ENCODE measurements at places on chromosomes 13 and 19.

DNA sequence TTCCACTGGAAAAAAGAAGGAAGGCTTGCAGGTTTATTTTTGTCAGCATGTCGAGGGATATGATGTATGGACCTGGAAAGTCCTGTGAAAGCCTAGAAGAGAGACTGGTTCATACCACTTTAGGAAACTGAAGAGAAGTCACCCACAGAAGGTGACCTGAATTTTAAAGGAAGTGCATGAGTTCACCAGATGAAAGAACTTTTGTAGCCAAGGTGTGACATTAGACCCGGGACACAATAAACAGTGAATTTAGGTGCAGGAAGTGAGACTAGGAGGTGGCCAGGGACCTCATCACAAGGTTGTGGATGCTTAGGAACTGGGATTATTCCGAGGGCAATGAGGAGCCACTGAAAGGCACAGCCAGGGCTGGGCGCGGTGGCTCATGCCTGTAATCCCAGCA lies 79.1 kb downstream of the ZNF429 start:
- DNase-seq: no peak

DNA sequence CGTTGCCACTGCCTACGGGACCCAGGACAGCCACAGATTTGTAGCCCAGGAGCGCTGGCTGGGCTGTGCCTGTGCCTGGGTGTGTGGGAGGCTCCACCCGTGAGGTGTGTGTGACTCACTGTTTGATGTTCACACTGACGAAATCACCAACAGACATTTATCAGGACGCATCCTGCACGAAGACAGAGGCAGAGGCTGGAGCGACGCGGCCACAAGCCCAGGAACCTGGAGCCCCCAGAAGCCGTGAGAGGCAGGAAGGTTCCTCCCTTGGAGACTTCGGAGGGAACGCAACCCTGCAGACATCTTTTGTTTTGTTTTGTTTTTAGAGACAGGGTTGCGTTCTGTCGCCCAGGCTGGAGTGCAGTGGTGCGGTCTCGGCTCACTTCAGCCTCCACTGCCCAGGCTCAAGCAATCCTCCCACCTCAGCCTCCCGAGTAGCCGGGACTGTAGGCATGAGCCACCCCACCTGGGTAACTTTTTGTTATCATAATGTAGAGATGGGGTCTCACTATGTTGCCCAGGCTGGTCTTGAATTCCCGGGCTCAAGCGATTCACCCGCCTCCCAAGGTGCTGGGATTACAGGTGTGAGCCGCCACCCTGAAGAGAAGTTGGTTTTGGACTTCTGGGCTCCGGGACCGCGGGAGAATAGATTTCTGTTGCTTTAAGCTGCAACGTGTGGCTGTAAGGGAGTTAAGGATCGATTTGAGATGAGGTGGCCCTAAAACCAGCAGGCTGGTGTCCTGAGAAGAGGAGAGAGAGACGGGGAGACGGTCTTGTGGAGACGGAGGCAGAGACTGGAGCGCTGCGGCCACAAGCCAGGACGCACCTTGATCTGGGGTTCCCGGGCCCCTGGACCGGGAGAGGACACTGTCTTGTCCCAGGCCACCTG lies 24.9 kb upstream of the WDR18 start:
- no peak for DNase-seq

GRCh38 chr13:35780613-35781012 lies 304.1 kb upstream of the MAB21L1 start:
- DNase-seq: no peak

- DNase-seq: no peak
These were observed 35.5 kb downstream of the DOT1L start for GRCh38 chr19:2199215-2199614.

Measured in activated gamma-delta T cell (primary cell).